Skeletal muscle tissue (tissue), 5 donors: ENCODE measurements at places on chromosomes 6 and 20. TPM values are rescaled to one million over a fixed set of nuclear protein-coding genes. Genes with fewer than 3 reads are reported as not detected.

Gene HLA-DQB2
- total RNA-seq = not detected

Gene DNAH8
- 14.6 TPM for total RNA-seq

Gene ADAM33
- 30.8 TPM for total RNA-seq

Gene GPLD1
- total RNA-seq = 2.6 TPM

Gene ASIP
- 1.0 TPM for total RNA-seq

Gene SLC22A7
- not detected for total RNA-seq

Gene SRSF12
- 2.6 TPM for total RNA-seq

Gene AURKA
- 9.4 TPM for total RNA-seq

Gene SLC17A1
- total RNA-seq = not detected

Gene SYCP2
- total RNA-seq = 3.7 TPM

Gene TMEM217
- total RNA-seq = under 0.01 TPM

Gene SLC16A10
- 40.7 TPM for total RNA-seq

Gene ACTL10
- 1.0 TPM for total RNA-seq

Gene GSTA2
- total RNA-seq = under 0.01 TPM

Gene LTA
- not detected for total RNA-seq

Gene FRMD1
- total RNA-seq = not detected

Gene SPDEF
- total RNA-seq = not detected

Gene ENPP1
- 17.7 TPM for total RNA-seq

Gene RBM24
- 116 TPM for total RNA-seq

Gene EMILIN3
- 23.5 TPM for total RNA-seq

Gene WFDC9
- not detected for total RNA-seq
